ENCODE measurements at places on chromosomes 6 and 20.

DNA sequence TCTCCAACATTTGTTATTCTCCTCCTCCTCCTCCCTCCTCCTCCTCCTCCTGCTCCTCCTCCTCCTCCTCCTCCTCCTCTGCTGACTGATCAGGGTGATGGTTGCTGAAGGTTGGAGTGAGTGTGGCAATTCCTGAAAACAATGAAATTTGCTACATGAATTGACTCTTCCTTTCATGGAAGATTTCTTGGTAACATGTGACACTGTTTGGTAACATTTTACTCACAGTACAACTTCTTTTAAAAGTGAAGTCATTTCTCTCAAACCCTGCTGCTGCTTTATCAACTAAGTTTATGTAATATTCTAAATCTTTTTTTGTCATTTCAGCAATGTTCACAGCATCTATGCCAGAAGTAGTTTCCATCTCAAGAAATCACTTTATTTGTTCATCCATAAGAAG, 543.0 kb downstream of the MAFB start:
- DNase-seq = no peak

- no peak for DNase-seq
Measured at GRCh38 chr6:17768881-17769280, 62.2 kb upstream of the NUP153 start.

DNA sequence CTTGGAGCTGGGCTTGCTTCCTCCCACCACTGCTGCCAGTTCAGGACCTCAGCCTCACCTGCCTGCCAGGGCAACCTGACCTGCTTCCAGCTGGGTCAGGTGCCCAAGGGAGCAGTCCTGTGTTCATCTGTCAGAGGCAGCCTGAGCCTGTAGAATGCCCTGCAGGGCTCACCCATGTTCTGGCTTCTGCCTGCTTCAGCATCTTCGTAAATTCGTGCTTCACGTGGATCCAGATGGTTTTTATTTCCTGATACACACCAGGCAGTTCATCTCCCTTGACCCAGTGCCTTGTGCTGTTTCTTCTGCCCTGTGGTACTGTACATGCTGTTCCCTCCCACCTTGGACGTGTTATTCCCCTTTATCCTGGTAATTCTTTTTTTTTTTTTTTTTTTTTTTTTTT, 50.2 kb downstream of the ARID1B start:
- no peak for DNase-seq

- no peak for DNase-seq
Measured at GRCh38 chr20:51182571-51182970, 159.7 kb upstream of the KCNG1 start.

DNA sequence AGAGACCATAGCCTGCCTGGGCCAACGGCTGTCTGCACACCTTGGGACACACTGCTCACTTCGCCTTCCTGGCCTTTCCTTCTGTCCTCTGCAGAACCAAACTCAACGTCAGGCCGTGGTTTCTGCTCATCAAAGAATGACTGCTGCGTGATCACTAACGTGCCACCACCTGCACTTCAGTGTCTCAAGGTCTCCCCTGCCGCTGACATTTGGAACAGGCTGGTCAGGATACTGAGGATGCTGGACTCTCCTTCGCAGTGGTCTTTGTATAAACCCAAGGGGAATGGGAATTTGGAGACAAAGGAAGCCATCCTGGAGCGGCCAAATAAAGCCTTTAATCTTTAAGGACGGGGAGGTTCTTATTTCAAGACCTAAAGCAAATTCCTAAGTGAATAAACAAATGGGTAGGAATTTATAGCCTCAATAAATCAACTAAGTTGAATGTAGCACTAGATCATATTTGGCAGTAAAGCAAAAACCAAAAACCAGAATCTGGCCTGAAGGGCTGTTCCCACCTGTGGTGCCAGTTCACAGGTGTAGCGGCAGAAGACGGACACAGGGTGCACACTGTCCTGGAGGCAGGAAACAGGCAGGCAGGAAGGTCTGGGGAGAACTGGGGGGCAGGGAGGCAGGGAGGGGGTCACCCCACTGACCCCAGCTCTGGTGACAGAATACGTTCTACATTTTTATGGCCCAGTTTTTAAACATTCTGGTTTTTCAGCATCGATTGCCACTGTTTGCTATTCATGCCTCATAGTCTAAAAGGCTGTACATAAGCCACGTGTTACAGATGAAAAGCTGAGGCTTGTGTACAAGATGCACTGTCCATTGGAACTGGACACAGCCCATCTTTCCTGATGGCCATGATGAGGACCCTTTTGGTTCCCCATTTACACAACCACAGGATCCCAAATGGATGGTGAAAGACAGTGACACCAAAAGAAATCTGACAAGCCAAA, 36.6 kb downstream of the ABHD12 start:
- DNase-seq = no peak

- DNase-seq = no peak
Measured at GRCh38 chr6:119162134-119162775, 83.8 kb upstream of the FAM184A start.

- no peak for DNase-seq
Measured at GRCh38 chr20:61829526-61829925, 236.2 kb downstream of the TAF4 start.

- no peak for DNase-seq
Measured at GRCh38 chr6:56243518-56244070, 3.8 kb downstream of the COL21A1 start.

DNA sequence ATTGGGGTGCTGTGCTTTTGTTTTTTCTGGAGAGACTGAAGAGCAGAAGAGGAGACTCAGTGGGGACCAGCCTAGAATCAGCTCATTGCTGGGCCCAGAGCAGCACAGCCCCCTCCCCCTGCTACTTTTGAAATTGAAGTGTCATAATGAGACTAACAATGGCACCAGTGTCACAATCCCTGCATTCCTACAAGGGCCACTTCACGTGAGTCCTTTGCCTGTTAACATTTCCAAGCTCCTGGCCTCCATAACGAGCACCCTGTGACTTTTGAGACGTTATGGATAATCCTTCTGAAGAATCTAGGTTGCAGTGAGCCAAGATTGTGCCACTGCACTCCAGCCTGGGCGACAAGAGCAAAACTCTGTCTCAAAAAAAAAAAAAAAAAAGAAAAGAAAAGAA, 41.7 kb downstream of the CNBD2 start:
- no peak for DNase-seq

DNA sequence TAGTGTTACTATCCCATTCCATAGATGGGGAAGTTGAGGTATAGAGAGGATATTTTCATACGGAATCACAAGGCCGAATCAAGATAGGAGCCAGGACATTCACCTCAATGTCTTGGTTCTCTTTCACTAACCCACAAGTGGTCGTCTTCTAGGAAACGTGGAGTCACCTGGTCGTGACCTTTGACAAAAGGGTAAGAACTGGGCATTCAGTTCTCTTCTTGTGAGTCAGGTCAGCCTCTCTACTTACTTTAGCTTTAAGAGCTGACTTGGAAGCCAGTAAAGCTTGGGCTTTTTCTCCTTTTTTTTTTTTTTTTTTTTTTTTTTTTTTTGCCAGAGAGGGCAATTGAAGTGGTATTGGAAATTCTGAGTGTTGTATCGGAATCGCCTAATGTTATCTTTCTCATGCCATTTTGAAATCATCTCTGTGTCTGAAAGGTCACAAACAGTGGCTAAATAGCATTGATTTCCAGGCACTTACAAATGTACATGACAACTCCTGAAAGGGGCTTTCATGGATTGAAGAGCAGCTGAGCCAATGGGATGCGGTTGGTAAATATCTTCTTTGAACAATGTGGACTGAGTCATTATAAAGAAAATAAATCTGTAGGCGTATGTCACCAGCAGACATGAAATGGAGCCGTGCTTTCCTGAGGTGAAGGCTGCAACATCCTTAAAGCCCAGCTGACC, 356.9 kb downstream of the KIF16B start:
- no peak for DNase-seq

GRCh38 chr20:10970109-10970508, 296.3 kb upstream of the JAG1 start:
- DNase-seq = no peak

GRCh38 chr20:2178318-2179232, 76.9 kb downstream of the STK35 start:
- DNase-seq = peak; percentile 9

- no peak for DNase-seq
Measured at GRCh38 chr6:19342616-19343015, 494.6 kb upstream of the ID4 start.

Data from skin of body (tissue), 3 donors.